ENCODE measurements at places on chromosomes 12 and 14.

GRCh38 chr12:51254536-51254935 lies 15.7 kb downstream of the SMAGP start:
- no peak for DNase-seq

GRCh38 chr12:101607894-101608293 lies 13.1 kb downstream of the MYBPC1 start:
- no peak for DNase-seq

DNA sequence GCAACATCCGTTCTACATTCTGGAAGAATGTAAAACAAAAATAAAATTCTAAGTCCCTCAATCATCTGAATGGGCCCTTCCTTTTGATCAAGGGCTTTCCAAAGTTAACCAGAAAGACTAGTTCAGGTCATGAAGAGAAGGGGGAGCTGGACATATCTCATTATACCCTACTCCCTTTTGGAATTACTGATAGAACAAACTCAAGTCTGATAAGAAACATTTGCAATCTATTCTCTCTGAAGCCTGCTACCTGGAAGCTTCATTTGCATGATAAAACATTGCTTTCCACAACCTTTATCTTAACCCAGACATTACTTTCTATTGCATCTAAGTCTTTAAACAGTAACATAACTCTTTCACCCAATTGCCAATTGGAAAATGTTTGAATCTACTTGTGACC lies 8.3 kb upstream of the ACSM4 start:
- no peak for DNase-seq

- DNase-seq: no peak
These were observed 19.9 kb downstream of the CCND2 start for GRCh38 chr12:4293299-4293965.

- DNase-seq: no peak
These were observed 116.9 kb downstream of the DUSP6 start for GRCh38 chr12:89235189-89235993.

DNA sequence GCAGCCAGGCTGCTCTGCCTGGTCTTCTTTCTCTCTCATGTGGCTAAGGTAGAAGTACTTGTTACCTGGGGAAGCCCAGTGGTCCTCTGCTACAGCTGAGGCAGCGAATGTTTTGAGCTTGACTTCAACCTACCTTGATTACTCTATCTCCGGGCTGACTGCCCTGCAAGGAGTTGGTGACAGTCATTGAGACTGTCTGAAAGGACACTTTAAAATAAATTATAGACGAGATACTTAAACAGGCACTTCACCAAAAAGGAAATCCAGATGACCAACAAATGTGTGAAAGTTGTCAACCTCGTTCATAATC lies 474 bp upstream of the CIT start:
- no peak for DNase-seq

- DNase-seq: no peak
These were observed 35.5 kb upstream of the SFSWAP start for GRCh38 chr12:131675126-131676080.

- DNase-seq: no peak
These were observed 12.6 kb downstream of the SLC25A29 start for GRCh38 chr14:100293497-100294212.

- DNase-seq: no peak
These were observed 31.4 kb upstream of the RFX4 start for GRCh38 chr12:106551410-106551809.

- DNase-seq: no peak
These were observed at the start of gene LMNTD1 for GRCh38 chr12:25553098-25553497. Gene LMNTD1, minus strand, starts transcription at chr12:25553283. Its CDS starts 324 bp downstream, at chr12:25552959.

DNA sequence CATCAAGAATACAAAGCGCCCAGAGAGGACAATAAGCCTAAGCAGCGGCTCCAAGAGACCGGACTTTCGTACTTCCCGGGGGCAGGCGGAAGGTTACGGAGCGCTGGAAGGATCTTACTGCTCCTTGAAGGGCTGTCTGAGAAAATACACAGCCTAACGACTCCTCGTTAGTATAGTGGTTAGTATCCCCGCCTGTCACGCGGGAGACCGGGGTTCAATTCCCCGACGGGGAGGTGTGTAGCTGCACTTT lies 12.1 kb upstream of the TMPO start:
- no peak for DNase-seq

DNA sequence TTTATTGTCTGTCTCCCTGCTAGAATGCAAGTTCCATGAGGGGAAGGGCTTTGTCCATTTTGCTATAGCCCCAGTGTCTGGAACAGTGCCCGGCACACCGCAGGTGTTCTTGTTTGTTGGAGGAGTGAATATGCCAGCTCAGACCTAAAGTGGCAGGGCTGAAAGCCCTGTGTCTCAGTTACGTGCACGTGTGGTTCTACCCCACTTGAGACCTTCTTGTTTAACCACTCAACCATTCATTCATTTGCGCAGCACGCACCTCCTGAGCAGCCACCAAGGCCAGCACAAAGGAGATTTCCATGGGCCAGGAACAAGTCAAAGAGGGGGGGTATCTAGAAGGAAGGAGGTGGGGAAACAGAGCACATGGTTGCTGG lies 338.0 kb upstream of the FKBP4 start:
- no peak for DNase-seq

- no peak for DNase-seq
These were observed 467.1 kb upstream of the MGAT4C start for GRCh38 chr12:86723326-86723725.

DNA sequence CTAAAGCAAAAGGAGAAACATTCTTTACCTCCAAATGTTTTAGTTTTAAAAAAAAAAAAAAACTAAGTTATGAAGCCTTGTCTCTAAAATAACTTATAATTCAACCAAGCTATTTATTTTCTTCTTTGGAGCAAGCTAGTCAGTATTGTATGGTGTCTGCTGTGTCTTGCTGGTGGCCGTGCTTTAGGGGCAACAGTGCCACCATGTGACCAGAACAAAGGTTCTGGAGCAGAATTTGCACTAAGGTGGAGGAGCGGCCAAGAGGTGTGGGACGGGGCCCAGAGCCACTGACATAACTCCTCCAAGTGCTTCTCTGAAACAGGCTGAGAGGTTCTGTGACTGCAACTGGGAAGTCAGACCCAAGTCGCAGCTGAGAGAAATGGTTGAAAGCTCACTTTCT lies 4.5 kb downstream of the FICD start:
- no peak for DNase-seq

GRCh38 chr14:32941668-32942065 lies 3.0 kb downstream of the NPAS3 start:
- no peak for DNase-seq
